ENCODE measurements at places on chromosomes 6 and 20. TPM values are rescaled to one million over a fixed set of nuclear protein-coding genes. Genes with fewer than 3 reads are reported as not detected.

- peaks cover 34% of the 10 kb centered on the region for H3K4me1 ChIP-seq
- H3K36me3 ChIP-seq, result no peaks in the 10 kb centered on the region
- no peak for DNase-seq
- peak overlapping the region; percentile 65 for H3K4me3 ChIP-seq
- peak overlapping the region; percentile 81 for H3K27ac ChIP-seq
These were observed 580 bp upstream of the SYCP2 start for GRCh38 chr20:59933849-59934585.

The SIM1 gene
- not detected for total RNA-seq

The PSORS1C2 gene
- total RNA-seq, result not detected

The PGC gene
- 3.4 TPM for total RNA-seq

- peaks cover 20% of the 10 kb centered on the region for H3K4me1 ChIP-seq
- no peak overlapping the region for H3K4me3 ChIP-seq
- no peak for DNase-seq
- H3K27me3 ChIP-seq, result no peaks in the 10 kb centered on the region
These were observed 839.9 kb downstream of the MAFB start for GRCh38 chr20:39849171-39849570.

DNA sequence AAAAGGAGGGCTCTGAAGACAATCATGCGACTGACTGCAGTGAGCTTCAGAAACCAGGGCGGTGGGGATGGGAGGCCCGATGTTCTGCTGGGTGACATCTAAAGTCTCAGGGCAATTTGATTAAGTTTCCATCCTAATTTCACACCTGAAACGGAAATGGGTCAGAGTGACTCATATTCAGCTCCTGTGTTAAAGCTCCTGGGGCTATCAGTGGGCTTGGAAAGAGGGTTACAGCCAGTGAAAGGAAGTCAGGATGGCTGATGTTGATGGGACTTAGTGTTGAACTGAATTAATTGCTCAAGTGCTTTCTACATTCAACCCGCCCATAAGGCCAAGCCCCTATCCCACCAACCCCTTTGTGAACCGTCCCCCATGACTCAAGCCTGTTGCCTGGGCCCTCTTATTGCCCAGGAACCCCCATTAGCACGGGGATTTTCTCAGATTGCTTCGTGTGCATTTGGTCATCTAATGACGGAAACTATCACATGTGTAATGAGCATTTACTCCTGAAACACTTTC lies 47.1 kb upstream of the TBC1D7 start:
- no peaks in the 10 kb centered on the region for H3K36me3 ChIP-seq
- DNase-seq, result no peak
- H3K27ac ChIP-seq, result no peak overlapping the region

GRCh38 chr6:149316740-149317643 lies 520 bp upstream of the TAB2 start:
- no peaks in the 10 kb centered on the region for H3K36me3 ChIP-seq
- H3K4me3 ChIP-seq, result peak overlapping the region; percentile 98
- peak overlapping the region; percentile 91 for H3K27ac ChIP-seq
- peak; percentile 87 for DNase-seq

GRCh38 chr6:64085126-64085525 lies 449.5 kb downstream of the PHF3 start:
- H3K4me3 ChIP-seq, result no peak overlapping the region
- no peak overlapping the region for H3K27ac ChIP-seq
- no peaks in the 10 kb centered on the region for H3K27me3 ChIP-seq

Data from vagina (tissue), 2 donors.